Right hindlimb (tissue), 1 donor: ENCODE measurements at places on chromosomes 7 and 10.

DNA sequence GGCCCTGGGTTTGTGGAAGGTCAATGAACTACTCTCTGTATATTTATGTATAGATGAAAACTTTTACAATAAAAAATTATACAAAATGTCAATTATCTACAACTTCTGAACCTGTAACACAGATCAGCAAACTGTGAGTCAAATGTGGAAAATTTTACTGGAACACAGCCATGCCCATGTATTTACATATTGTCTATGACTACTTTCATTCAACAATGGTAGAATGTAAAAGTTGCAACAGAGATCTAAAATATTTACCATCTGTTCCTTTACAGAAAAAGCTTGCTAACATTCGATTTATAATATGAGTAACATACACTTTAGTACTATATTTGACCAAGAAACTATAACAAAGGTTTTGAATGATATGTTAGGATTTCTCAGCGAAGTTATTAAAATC is 481.6 kb downstream of the PARD3 start:
- DNase-seq, result no peak

- no peak for DNase-seq
Observed at GRCh38 chr10:96238646-96239623, 32.4 kb downstream of the BLNK start.

DNA sequence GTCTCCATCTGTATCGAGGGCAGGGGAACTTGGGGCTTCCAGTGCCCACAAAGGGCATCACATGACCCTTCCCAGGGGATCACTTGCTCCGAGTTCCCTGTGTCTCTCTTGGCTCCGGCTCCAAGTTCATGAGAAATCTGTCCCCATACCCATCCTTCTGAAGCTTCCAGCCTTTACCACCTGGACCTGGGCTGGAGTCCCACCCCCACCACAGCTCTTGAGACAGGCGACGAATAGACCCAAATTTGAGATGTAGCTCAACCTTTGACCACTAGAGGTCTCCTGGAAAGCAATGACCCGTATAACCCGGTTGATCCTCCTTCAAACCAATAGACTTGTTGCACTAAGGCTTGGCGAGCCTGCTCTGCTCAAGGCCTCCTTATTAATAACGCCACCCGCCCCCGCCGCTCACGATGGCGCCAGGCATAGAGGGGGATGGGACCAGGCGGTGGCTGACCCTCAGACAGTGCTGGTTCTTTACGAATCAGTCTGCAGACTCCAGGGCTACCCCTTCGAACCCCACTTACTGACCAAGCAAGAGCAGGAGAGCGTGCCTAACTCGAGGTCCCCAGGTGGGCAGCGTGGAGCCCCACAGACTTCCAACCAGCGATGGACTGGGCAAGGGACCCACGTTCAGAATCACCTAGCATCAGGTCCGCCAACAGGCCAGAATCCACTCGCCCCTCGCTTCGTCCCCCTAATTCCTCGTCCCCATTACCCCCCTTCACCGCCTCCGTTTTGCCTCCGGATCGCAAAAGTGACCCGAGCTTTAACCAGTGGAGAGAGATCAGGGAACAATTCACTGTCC is 4.4 kb upstream of the ARID5B start:
- peak; percentile 71 for DNase-seq

DNA sequence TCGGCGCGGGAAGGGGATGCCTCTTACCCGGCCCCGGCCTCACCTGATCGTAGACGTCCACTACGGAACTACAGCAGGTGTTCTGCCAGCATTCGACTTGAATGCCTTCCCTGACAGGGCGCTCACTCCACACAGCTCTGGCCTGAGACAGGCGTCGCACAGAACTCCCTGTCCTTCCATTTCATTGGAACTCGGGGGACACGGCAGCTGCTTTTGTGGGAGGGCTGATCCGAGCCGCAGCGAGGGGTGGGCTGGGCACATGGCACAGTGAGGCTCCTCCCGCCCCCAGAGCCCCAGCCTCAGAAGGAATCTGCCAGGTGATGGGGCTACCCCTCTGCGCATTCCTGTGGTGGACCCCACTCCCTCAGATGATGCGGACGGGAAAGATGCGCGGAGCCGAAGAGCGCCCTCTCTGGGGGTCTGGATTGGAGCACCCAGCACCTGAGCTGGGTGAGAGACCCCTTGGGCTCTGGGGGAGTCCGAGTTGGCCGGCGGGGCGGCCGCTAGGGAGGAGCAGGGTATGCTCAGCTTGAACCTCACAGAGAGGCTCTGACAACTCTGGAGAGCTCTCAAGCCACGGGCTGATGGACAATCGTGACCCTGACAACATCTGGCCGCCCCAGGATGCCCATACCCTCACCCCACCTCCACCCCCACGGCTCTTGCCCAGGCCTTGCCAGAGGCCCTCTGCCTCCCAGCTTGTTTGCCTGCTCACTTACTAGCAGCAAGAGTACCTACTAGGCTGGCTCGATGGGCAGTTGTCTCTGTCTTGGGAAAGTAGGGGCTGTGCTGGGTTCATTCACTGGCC is 36.6 kb downstream of the RASGEF1A start:
- DNase-seq, result peak; percentile 6

- DNase-seq, result no peak
Observed at GRCh38 chr7:151700586-151701165, 176.2 kb downstream of the PRKAG2 start.

- DNase-seq, result no peak
Observed at GRCh38 chr10:4812046-4812445, 14.0 kb upstream of the AKR1E2 start.

GRCh38 chr7:104922182-104923009 is 91.6 kb upstream of the KMT2E start:
- DNase-seq, result no peak

GRCh38 chr7:103668279-103668941 is 222.4 kb upstream of the SLC26A5 start:
- no peak for DNase-seq

DNA sequence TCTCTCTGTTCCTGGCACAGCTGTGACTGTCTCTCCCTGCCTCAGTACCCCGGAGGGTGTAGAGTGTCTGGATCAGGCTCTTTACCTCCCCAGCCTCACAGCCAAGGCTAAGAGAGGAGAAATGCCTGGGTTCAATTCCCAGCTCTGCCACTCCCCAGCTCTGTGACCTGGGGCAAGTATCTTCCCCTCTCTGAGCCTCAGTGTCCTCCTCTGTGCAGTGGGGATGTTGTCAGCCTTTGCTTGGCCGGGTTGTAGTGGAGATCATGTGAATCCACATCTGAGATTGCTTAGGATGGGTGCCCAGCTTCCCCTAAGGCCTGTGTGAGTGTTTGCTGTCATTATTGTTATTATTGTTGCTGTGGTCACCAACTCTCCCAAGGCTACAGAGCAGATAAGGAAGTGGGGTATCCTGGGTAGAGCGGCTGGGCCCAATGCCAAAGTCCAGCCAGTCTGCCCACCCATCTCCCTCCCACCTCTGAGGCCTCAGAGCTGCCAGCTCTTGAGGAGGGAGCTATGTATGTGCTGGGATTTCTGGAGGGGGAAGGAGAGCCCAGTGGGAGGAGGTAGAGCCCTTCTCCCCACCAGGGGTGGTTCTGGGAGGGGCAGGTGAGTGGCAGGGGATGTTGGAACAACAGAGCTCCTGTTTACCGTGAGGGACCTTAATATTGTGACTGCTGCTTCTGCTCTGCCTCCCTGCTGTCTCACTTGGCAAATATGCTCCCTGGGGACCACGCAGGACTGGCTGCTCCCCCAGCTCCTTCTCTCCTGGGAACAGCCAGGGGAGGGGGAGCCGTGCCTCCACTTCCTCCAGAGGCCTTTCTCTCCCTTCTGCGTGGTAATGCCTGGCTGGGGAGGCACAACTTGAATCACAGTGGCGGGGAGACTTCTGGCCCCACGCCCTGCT is 170.5 kb downstream of the RPS24 start:
- DNase-seq, result no peak

- no peak for DNase-seq
Observed at GRCh38 chr7:1920266-1920681, 250.2 kb downstream of the ELFN1 start.

DNA sequence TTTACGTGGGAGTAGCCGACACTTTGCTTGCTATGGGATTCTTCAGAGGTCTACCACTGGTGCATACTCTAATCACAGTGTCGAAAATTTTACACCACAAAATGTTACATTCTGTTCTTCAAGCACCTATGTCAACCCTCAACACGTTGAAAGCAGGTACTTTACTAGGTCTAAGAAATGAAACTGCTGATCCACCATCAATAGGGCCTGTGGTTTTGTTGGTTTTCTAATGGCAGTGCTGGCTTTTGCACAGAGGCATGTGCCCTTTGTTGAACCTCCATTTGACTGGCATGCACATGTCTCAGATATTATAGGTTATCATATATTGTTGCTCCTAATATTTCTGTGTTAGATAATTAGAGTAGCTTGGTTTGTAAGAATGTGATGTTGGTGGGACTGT is 123.8 kb downstream of the CFTR start:
- no peak for DNase-seq

GRCh38 chr7:47071866-47072265 is 510.0 kb downstream of the TNS3 start:
- DNase-seq, result no peak

GRCh38 chr7:135512135-135512887 is 2.4 kb upstream of the CNOT4 start:
- DNase-seq, result no peak

DNA sequence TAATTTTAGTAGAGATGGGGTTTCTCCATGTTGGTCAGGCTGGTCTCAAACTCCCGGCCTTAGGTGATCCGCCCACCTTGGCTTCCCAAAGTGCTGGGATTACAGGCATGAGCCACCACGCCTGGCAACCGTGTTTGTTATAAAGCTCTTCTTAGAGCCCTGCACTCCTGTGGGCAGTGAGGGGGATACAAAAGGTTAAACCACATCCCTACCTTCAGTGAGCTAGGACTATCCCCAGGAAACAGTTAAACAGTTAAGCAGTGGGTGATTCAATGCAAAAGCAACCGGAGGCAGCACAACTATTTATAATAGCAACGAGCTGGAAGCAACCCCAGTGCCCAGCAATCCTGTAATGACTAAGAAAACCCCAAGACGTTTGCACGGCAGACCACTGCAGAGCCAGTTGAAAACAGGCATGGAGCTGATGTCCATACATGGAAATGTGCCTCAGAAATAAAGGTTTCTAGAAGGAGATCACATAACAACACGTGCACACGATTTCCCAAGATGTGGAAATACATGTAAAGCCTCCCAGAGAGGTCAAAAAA is 107.2 kb upstream of the LYZL2 start:
- DNase-seq, result no peak

GRCh38 chr10:69801094-69801433 is 642 bp upstream of the COL13A1 start:
- DNase-seq, result peak; percentile 63

- no peak for DNase-seq
Observed at GRCh38 chr7:14286036-14286435, 296.6 kb upstream of the ETV1 start.

- no peak for DNase-seq
Observed at GRCh38 chr7:101845974-101846373, 28.5 kb downstream of the CUX1 start.

GRCh38 chr7:92717993-92718716 is 118.2 kb downstream of the CDK6 start:
- DNase-seq, result peak; percentile 71

DNA sequence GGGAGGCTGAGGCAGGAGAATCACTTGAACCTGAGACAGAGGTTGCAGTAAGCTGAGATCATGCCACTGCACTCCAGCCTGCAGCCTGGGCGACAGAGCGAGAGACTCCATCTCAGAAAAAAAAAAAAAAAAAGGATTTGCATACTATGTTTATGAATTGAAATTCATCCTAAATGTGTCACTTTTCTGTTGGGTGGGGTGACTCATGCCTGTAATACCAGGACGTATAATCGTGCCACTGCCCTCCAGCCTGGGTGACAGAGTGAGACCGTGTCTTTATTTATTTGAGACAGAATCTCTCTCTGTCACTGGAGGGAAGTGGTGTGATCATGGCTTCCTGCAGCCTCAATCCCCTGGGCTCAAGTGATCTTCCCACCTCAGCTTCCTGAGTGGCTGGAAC is 5.8 kb downstream of the ZNF212 start:
- no peak for DNase-seq

GRCh38 chr7:143003393-143004051 is 23.4 kb downstream of the OR9A2 start:
- DNase-seq, result no peak

DNA sequence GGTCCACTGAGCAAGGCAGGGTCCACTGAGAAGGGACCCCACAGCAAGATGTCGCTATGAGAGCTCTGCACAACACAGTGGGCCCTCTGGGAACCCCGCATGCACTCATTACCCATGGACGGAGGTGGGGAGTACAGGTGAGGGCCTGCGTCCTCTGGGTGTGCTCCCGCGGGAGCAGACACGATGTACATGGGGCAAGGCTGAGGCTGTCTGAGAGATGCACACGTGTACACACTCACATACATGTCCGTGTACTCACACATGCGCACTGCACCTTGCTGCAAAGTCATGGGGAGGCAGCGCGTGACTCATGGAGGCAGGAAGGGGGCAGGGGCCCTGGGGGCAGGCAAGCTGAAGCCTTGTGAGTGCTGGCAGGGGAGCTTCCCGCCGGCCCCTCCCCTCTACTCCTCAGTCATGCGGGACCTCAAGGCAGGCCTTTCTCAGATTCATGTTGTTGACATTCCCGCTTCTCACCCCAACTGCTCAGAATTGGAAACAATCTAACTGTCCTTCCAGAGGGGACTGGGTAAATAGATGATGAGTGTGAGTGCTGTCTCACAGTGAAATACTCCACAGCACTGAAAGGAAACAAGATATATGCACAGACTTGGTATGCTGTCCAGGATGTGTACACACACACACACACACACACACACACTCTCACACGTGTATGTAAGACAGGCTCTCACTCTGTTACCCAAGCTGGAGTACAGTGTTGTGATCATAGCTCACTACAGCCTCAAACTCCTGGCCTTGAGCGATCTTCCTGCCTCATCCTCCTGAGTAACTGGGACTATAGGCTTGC is 40.0 kb downstream of the GOLGA7B start:
- DNase-seq, result no peak

- no peak for DNase-seq
Observed at GRCh38 chr7:115748123-115748738, 282.3 kb downstream of the TFEC start.

GRCh38 chr7:85070967-85071628 is 115.8 kb downstream of the SEMA3D start:
- DNase-seq, result no peak

- no peak for DNase-seq
Observed at GRCh38 chr10:71217266-71218045, 5.1 kb downstream of the UNC5B start.
